ENCODE measurements at places on chromosomes 16 and 17. TPM values are rescaled to one million over a fixed set of nuclear protein-coding genes. Genes with fewer than 3 reads are reported as not detected.

TNFSF13 gene
- 3.8 TPM for total RNA-seq

GRCh38 chr16:28531777-28532744 lies 6.7 kb downstream of the NUPR1 start:
- H3K36me3 ChIP-seq, result no peaks in the 10 kb centered on the region
- H3K4me3 ChIP-seq, result no peak overlapping the region
- no peak for DNase-seq
- no peak overlapping the region for H3K27ac ChIP-seq
- no peaks in the 10 kb centered on the region for H3K27me3 ChIP-seq

DNA sequence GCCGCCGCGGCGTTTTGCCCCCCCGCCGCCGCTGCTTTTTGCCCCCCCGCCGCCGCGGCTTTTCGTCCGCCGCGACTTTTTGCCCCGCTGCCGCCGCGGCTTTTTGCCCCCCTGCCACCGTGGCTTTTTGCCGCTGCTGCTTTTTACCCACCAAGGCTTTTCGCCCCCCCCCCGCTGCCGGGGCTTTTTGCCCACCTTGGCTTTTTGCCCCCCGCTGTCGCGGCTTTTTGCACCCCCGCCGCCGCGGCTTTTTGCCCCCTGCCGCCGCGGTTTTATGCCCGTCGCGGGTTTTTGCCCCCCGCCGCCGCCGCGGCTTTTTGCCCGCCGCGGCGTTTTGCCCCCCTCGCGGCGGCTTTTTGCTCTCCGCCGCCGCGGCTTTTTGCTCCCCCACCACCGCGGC lies 1343.0 kb downstream of the TP53TG3F start:
- no peaks in the 10 kb centered on the region for H3K27me3 ChIP-seq
- no peak overlapping the region for H3K27ac ChIP-seq
- H3K4me3 ChIP-seq, result no peak overlapping the region

DNA sequence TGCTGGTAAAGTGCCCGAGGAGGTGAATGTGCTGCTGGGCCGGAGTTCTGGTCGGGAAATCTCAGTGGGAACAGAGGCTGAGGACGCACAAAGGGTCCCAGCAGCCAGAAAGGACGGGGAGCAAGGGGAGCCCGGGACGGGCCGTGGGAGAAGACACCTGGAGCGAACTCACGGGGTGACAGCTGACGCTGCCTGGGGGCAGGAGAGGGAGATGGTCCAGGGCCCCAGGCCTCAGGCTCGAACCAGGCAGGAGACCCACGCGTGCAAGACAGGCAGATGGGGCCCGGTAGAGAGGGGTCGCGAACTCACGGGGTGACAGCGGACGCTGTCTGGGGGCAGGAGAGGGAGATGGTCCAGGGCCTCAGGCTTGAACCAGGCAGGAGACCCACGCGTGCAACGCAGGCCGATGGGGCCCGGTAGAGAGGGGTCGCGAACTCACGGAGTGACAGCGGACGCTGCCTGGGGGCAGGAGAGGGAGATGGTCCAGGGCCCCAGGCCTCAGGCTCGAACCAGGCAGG lies 72.9 kb downstream of the METRNL start:
- no peak overlapping the region for H3K27ac ChIP-seq
- H3K36me3 ChIP-seq, result no peaks in the 10 kb centered on the region
- no peaks in the 10 kb centered on the region for H3K27me3 ChIP-seq
- no peak overlapping the region for H3K4me3 ChIP-seq
- no peaks in the 10 kb centered on the region for H3K4me1 ChIP-seq

Measured in CD4-positive, alpha-beta memory T cell (primary cell).